ENCODE measurements at places on chromosomes 3 and 15.

DNA sequence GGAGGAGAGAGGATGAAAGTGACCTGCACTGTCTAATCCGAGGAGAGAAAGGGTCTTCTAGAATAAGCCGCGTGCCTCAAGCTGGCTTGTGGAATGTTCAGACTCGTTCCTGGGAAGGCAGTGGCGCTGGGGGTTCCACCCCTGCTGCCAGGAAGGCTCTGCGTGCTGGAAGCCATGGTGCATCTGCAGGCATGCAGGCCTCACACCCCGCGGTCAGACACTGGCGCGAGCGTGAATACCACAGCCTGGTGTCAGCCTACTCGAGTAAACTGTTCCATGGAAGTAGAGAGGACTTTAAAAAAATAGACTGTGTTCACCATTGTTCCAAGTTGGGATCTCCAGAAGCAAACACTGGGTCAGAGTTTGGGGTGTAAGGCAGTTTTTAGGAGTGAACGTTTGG, 25.9 kb upstream of the GABRG3 start:
- no peak for DNase-seq

- DNase-seq, result peak; percentile 61
These were observed 216.3 kb downstream of the RPLP1 start for GRCh38 chr15:69668963-69669362.

DNA sequence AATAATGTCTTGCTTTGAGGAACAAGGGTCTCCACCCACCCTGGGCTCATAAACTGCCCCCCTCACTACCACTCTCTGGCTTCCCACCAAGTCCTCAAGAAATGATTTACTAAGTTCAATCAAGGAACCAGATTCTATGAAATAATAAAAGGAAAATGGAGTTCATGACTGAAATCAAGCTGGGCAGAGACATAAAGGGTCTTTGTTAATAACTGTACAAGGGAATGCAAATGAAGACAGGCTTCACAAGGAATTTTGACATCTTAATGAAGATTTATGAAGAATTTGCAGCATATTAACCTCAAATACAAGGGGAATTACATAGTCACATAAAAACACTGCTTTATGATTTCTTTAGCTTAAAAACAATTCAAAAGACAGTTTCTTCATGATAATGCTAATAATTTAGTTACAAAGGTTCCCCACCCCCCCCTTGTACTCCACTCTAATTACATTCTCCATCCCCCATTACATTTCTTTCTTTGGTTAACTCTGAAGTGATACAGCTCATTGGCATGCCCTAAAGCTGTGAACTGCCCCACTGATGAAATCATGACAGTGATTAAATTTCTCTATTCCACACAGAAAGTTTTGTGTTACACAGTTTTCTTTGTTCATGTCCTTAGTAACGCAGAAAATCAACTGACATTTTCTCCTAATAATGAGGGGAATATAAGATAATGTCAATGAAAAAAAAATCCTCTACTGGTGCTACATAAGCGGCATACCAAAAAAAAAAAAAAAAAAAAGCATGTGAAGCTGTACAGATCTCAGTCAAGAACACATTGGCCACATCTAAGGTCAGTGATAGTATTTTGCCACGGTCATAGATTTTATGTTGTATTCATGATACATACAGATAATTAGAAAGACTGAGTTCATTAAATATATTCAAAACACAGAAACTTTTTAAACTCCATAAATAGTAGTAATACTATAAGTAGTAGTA, 54.4 kb downstream of the WWTR1 start:
- DNase-seq, result no peak

DNA sequence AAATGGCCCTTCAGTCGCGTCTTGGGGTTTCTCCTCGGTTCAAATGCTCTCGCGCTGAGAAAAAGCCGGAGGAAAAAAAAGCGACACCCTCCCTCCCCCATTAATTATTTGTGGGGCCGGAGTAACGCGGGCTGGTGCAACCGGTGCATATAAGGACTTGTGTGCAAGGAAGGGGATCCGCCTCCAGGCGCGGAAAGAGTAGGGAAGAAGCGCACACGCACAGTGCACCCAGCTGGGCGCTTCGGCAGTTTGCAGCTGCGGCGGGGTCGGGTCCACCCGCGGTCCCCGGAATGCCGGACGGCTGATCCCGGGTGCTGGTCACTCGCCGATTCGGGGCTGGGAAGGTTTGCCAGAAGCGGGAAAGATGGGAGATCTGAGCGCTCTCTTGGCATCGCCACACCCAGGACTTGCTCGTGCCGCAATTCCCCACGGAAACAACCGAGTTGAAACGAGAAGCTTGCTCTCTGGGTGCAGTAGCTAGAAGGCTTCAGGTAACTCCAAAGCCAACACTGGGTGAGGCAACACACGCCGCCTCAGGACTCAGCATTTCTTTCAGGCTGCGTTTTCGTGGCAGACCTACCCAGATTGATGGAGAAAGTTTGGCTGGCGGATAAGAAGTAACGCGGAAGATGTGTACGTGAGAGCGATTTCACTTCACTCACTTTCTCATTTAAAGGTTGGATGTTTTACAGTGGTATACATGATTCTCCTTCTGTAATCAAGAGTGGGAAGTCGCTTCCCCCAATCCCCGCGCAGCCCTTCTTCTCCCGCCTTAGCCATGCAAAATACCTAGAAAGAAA, 720 bp upstream of the TNIK start:
- peak; percentile 42 for DNase-seq

DNA sequence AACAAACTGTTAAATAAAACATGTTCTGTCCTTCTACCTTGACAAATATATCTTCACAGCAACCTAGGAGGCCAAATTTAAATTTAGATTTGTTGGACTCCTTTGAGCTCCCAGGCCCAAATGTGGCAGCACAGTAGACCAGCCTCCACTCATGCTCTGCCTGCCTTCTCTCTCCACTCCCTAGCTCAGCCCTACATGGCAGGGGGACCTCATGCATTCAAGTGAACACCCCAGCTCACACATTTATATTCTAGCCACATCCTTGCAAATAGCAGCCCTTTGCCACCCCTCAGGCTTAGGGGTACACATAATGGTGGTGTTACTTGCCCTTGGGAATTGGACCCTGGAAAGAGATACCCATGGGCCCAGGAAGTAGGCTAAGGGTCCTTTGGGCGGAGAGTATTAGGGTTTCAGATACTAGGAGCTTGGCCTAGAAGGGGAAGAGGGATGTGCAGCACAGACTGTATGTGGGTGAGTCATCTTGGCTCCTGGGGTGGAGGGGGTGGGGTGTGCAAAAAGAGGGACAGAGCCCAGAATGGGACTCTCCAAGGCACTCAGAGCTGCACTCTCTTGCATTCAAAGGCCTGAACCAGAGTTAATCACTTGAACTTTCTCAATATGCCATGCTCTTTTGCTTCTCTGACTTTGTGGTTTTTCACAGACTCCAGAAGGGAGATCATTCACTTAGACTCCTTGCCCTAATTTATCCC, 268.4 kb upstream of the ROPN1 start:
- DNase-seq, result no peak

DNA sequence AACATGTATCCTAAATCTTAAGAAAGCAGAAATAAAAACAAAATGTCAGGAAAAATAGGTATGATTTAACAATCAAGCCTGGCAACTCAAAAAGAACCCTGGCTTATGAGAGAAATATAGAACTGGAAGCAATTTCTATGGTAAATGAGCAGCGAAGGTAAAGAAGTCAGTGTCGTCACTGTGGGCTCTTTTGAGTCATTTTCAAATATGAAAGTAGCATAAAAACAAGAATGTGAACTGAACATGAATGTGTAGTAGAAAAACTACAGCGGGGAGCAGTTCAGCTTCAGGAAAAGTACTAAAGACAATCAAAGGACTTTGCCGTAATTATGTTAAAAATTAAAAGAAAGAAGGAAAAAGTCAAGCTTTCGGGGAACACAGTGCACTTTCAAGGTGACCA, 17.5 kb downstream of the LSG1 start:
- DNase-seq, result no peak

DNA sequence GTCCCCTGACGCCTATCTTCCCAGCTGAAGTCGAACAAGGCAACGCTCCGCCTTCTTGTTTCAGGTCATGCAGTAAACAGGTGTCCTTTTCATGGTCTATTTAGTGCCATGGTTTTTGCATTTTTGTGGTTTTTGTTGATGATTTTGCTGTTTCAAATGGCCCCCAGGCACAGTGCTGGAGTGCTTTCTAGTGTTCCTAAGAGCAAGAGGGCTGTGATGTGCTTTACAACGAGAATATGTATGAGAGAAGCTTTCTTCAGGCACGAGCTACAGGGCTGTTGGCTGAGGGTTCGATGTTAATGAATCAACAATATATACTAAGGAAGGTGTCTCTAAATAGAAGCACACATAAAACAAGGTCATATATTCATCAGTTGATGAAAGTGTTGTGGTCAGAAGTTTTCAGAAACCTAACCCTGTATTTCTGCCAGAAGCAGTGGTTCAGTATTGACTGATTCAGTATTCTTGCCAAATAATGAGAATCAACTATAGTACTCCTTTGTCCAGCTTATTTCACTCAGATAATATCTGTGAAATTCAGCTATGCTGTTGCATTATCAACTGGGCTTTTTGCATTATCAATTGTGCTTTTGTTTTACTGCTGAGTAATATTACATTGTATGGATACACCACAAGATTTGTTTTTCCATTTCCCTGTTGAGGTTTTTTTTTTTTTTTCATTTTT, 18.5 kb downstream of the LIMD1 start:
- DNase-seq, result no peak

GRCh38 chr15:36172955-36173354, 406.5 kb upstream of the CDIN1 start:
- DNase-seq, result no peak

- no peak for DNase-seq
These were observed 29.4 kb upstream of the RSL24D1 start for GRCh38 chr15:55226127-55226526.

- DNase-seq, result peak; percentile 20
These were observed 112.3 kb downstream of the ADAMTS17 start for GRCh38 chr15:100229181-100230163.

DNA sequence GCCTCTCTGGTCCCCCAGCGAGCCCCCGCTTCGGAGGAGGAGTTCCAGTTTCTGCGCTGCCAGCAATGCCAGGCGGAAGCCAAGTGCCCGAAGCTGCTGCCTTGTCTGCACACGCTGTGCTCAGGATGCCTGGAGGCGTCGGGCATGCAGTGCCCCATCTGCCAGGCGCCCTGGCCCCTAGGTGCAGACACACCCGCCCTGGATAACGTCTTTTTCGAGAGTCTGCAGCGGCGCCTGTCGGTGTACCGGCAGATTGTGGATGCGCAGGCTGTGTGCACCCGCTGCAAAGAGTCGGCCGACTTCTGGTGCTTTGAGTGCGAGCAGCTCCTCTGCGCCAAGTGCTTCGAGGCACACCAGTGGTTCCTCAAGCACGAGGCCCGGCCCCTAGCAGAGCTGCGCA, 3.5 kb downstream of the PML start:
- DNase-seq, result no peak

DNA sequence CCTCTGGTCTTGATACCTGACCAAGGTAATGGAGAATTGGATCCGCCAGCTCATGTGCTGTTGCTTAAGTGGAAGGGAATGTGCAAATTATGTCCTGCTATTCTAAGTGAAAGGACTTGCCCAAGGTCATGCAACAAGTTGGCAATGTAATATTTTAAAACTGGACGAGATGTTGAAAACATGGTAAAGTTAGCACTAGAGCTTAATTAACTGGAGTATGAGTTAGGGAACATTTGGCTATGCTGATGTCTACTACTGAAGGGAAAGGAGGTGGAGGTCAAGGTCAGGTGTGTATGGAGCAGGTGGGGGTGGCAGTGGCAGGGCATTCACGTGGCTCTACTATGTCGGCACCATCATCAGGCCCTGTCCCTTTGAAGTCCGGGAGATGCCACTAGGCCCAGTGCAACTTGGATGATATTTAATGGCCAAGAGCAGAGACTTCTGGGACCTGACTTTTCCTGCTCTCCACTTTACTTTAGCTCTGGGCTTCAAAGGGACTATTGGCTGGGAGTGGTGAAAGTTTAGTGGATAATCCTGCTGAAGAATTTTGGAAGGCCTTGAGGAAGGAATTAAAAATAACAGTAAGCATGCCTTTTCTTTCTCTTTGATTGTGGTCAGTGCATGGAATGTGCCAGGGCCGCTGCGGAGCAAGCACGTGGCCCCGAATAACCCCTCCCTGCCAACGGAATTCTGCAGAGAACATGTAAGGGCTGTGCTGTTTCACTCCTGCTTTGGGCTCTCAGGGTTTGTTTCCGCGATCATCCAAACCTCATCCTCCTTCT, 14.9 kb downstream of the SMAD3 start:
- no peak for DNase-seq

DNA sequence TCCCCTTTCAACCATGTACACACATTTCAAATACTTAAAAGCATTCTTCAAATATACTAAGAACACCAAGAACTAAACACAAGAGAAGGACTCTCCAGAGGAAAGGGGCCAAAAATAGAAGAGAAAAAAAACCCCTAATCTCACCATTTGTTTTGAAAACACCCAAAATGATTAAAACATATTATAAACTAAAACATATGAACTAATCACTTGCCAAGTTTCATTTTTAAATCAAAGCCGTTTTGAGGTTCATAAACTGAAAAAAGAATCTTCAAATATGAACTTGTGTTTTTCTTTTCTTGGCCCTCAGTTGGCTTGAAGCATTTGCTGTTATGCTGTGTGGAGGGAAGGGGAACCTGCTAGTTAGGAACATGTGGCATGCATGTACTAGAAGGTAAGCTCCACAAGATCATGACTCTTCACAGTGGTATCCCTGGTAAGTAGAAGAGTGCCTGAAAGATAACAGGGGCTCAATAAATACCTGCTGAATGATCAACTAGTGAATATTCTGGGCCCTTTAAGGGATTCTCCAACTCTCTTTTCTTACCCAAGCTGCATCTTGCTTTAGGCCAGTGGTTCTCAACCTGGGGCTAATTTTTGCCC, 224.5 kb downstream of the TIGIT start:
- DNase-seq, result no peak

Measured in CD4-positive, alpha-beta T cell treated with Interleukin-4 for 1 hour (primary cell).